Naive thymus-derived CD8-positive, alpha-beta T cell (primary cell): ENCODE measurements at places on chromosomes 3 and 15. TPM values are rescaled to one million over a fixed set of nuclear protein-coding genes. Genes with fewer than 3 reads are reported as not detected.

WDR93 gene
- 0.33 TPM for polyA plus RNA-seq

OR4M2 gene
- polyA plus RNA-seq: not detected

AHSG gene
- not detected for polyA plus RNA-seq

EPHB3 gene
- 0.23 TPM for polyA plus RNA-seq

RLBP1 gene
- not detected for polyA plus RNA-seq

TRPM1 gene
- polyA plus RNA-seq: not detected

FBXL2 gene
- 0.03 TPM for polyA plus RNA-seq
